ENCODE measurements at places on chromosomes 12 and 14. TPM values are rescaled to one million over a fixed set of nuclear protein-coding genes. Genes with fewer than 3 reads are reported as not detected.
A peak's percentile ranks its signal among the peaks of the same experiment; 100 is the strongest.

GRCh38 chr12:54390668-54391551, 6.4 kb upstream of the ZNF385A start:
- peak; percentile 95 for DNase-seq

DNA sequence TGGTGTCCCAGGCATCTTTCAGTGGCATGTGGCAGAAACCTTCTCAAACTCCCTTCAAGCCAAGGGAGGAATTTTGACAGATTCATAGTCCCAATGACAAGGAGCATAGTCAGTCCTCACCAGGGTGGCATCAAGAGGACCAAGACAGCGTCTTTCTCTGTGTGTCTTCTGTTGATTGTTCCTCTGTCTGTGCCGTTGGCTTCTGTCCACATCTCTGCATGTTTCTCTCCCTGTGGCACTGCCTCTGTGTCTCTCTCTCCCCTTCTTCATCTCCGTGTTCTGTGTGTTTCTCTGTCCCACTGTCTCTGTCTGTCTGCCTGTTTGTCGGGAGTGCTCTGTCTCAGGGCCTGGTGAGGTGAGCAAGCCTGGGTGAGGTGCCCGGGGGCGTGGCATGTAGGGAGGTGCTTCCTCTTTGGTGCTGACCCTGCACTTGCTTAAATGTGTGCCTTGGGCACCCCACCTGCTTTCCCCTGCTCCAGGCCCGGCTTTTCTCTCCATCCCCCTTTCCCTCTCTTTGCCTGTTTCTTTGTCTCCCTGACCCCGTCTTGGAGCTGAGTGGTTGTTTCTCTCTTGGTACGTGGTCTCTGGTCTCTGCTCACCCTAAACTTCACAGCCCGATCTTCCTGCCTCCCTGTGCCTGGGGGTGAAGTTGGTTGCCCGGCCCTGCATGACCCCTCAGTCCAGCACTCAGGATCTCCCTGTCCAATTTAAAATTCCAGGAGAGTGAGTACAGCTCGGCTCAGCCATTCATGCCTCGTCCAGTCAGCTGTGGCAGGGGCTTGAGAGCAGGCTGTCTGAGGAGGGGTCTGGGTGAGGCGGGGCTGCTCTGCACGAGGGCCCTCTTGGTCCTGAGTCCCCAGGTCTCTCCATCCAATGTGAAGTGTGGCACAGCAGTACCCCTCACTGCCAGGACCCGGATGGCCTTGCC, 28.5 kb downstream of the JDP2 start:
- no peak for DNase-seq

The RPGRIP1 gene
- 0.57 TPM for polyA plus RNA-seq

GRCh38 chr14:61080591-61081010, 99.6 kb downstream of the SLC38A6 start:
- DNase-seq: no peak

- DNase-seq: no peak
Observed at GRCh38 chr12:104371043-104371870, 67.7 kb downstream of the EID3 start.

DNA sequence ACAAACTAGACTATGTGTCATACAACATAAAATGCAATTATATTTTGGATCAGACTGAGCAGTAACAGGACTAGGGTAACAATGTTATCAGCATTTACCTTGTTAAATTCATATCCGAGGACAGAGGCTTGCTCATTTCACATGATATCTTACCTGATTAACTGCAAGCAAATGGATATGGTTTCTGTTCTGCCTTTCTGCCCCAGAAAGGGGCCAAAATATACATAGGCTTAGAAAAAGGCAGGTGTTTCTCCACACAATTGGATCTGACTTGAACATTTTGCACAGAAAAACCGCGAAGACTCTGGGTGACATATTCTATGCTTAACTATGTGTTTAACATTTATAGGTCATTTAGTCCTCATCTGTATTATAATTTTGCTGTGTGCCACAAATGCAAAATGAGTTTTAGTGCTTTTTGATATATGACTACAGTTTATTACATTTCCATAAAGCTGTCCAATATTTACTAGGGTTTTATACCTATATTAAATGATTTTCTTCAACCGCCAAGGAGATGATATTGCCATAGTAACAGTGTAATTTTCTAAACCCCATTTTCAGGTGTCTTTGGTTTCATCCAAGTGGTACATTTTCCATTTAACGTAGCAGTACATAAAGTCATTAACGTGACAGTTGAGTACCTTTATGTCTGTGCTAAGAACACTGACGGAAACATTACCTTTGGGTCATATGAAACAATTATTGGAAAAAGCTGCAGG, 249.3 kb upstream of the KRR1 start:
- no peak for DNase-seq

- DNase-seq: no peak
Observed at GRCh38 chr12:48823281-48823680, 5.0 kb downstream of the CACNB3 start.

The FGF23 gene
- polyA plus RNA-seq: not detected

The ETFBKMT gene
- polyA plus RNA-seq: 0.69 TPM

GRCh38 chr12:93089805-93090569, 160.9 kb upstream of the EEA1 start:
- peak; percentile 38 for DNase-seq

The GARIN6 gene
- not detected for polyA plus RNA-seq

DNA sequence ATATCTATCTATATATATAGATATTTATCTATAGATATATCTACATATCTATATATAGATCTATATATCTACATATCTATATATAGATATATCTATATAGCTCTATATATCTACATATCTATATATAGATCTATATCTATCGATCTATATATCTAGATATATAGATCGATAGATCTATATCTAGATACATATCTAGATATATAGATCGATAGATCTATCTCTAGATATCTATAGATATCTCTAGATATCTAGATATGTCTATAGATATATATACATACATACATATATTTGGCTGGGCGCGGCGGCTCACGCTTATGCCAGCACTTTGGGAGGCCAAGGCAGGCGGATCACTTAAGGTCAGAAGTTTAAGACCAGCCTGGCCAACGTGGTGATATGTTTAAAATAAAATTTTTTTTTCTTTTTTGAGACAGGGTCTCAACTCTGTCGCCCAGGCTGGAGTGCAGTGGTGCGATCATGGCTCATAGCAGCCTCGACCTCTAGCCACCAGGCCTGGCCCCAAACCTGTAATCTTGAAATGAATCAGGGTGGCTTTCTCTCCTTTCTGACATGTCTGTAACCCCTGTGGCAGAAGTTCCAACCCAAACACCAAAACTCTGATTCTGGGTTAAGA, 18.1 kb downstream of the ARPC3 start:
- no peak for DNase-seq

The FAIM2 gene
- polyA plus RNA-seq: 0.01 TPM

DNA sequence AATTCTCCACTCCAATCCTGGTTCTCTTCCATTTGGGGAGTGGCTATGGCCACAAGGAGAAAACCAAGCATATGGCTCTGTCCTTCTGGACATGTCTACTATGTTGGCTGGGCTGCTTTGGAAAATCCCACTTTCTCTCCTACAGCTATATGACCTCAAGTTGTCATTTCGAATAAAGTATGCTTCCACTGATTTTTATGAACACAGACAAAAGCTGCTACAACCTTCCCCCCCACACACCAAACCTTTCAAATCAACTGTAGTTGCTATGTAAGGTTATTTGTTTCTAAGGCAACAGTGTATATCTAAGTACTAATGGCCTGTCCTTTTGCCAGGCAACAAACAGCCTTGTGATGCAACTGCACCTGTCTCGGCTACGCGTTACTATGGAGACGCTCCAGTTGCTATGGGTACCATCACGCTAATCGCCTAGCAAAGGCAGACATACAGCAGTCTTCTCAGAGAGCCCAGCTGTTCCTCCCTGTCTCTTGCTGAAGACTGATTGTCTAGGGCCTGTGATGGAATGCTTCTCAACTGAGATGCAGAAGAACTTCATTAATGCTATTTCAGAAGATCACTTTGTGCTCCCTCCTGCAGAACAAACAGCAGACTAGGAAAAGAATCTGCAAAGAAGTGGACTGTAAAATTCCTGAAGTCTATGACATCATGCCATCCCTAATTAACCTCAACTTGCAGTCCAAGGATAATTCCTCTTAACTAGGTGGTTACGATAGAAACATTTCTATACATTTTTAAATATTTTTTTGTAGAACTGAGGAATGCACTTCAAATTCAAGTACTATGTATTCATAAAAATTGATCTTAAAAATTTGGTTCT, 67.6 kb downstream of the FOXN3 start:
- no peak for DNase-seq

The NELL2 gene
- 0.45 TPM for polyA plus RNA-seq

DNA sequence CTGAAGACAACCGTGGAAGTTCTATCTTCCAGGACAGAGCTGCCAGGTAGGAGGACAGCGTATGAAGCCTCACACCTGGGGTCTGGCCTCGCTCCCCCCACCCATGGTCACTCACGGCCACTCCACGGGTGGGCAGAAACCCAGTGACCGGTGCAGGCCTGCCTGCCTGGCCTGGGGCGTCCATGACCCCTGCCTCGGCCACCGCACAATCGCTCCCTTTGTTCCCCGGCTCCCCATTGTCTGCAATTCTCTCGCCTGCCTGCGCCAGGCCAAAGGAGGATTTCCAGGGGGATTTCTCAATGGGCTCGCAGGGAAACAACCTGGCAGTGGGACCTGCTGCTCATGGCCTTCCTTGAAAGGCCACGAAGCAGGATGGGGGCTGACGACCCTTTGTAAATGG, 22.6 kb downstream of the CCDC85C start:
- DNase-seq: no peak

Measured in K562 (cell line).